Activated naive CD4-positive, alpha-beta T cell treated with anti-CD3 and anti-CD28 coated beads for 36 hours (primary cell): ENCODE measurements at places on chromosomes 16 and 17.

DNA sequence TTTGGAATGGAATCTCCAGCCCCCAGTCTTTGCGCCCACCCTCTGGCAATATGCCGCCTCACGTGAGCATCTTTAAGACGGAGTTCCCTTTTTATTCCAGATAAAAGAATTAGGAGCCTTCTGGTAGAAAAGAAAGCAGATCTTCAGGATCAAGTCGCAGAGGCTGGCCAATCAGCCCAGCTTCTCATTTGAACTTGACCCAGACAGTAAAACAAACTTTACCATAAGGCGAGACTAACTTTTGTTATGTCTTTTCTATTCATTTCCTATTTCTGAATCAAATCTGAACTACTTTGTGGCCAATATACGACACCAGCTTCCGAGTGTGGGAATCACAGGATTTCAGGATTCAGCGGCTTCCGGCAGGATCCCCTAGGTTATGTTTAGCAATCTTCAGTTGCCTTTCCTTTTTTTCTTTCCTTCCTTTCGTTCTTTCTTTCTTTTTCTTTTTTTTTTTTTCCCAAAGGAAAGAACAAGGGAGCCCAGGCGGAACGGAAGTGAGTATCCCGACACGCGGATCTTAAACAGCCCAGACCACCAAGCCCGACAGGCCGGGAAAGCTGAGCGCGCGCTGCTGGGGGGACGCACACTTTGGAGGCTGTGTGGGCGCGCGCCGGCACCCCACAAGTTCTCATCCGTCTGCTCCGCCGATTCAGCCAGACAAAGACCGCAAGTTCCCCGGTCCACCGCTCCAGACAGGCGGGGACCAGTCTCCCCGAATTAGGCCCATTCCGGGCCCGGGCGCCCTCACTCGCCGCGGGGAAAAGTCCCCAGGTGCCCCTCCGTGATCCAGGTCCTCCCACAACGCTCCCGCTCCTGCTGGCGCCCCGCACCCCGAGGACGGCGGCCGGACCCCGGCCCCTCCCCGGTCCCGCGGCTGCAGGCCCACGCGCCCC is 633 bp downstream of the TBC1D16 start:
- no peaks in the 10 kb centered on the region for H3K36me3 ChIP-seq
- peak overlapping the region; percentile 81 for H3K4me3 ChIP-seq
- DNase-seq, result peak; percentile 50
- H3K27ac ChIP-seq, result no peak overlapping the region
- peaks cover 9% of the 10 kb centered on the region for H3K4me1 ChIP-seq
- peaks cover 20% of the 10 kb centered on the region for H3K27me3 ChIP-seq

GRCh38 chr17:73293480-73293911 is 18.3 kb downstream of the CDC42EP4 start:
- no peak for DNase-seq
- H3K4me3 ChIP-seq, result no peak overlapping the region
- H3K36me3 ChIP-seq, result no peaks in the 10 kb centered on the region
- H3K27ac ChIP-seq, result no peak overlapping the region
- no peaks in the 10 kb centered on the region for H3K27me3 ChIP-seq

DNA sequence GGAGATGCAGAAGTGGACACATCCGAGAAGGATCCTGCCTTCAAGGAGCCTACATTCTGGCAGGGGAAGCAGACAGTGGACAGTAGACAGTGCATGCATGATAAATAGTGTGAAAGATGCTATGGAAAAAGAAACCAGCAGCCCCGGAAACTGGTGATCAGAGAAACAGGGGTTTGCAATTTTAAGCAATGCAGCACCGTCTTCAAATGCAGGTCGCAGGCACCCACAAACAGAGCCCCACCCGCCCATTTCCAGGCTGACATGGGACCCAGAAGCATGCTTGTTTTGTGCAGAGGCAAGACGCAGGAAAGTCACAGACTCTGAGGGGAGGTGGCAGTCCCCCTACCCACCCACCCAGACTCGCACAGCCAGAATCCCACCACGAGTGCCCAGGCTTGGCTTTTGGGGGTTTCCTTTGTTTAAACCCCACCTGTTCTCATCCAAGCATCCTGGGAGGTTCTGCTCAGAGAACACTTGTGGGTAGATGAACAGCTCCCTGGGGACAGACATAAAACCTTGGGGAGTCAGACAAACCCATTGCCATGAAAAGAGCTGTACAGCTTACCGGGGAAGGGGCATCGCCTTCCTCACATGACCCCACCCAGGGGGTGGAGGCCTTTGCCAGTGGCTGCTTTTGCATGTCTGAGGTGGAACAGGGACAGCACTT is 114.3 kb downstream of the MGAT5B start:
- no peaks in the 10 kb centered on the region for H3K36me3 ChIP-seq
- H3K4me1 ChIP-seq, result peaks cover 19% of the 10 kb centered on the region

DNA sequence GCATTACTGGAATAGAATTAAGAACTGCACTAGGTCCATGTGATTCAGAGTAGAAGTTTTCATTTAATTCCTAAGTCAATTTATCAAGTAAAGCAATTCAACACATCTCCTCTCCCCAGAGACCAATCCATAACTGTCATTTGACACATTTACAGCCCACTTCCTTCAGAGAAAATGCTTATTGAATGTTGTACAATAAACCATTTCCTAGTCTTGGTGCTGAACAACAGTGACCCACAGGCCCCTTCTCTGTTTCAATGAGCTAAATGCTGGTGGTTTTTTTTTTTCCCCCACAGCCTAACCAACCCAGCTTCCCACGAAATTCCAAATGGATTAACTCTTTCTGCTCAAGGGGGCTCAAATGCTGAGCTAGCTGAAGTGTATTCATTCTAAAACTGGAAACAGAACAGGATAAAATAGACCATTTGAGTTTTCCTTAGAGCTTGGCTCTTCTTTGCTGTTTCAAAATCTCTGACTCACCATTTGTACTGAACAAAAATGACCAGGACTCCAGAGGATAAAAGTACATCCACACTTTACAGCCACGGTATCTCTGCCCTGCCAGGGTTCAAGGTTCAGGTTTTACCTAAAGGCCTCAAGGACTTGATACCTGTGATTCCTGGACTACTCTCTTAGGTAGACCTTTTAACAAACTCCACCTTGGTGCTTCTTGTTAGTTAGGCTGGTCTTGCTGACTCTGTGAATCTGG is 62.3 kb downstream of the TMEM100 start:
- H3K4me3 ChIP-seq, result no peak overlapping the region
- no peak overlapping the region for H3K27ac ChIP-seq
- no peaks in the 10 kb centered on the region for H3K36me3 ChIP-seq
- DNase-seq, result no peak
- peaks cover 14% of the 10 kb centered on the region for H3K27me3 ChIP-seq
- no peaks in the 10 kb centered on the region for H3K4me1 ChIP-seq

DNA sequence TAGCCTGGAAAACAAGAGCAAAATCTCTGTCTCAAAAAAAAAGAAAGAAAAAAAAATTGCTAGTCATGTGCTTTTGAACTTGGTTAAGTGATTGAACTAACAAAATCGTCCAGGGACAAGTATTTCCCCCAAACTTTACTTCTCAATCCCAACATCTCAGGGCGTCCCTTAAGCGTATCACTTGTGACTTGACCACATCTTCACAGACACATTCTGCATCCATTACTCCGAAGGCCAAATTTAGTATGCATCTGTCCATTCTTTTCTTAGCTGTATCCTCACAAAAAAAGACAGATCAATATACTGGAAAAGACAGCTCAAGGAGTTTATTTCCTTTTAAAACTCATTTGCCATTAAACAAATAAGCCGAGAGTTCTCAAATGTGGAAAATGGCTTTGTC is 5.9 kb upstream of the JPT1 start:
- H3K27me3 ChIP-seq, result no peaks in the 10 kb centered on the region
- peaks cover 8% of the 10 kb centered on the region for H3K4me1 ChIP-seq
- H3K36me3 ChIP-seq, result peaks cover 2% of the 10 kb centered on the region
- no peak overlapping the region for H3K27ac ChIP-seq

DNA sequence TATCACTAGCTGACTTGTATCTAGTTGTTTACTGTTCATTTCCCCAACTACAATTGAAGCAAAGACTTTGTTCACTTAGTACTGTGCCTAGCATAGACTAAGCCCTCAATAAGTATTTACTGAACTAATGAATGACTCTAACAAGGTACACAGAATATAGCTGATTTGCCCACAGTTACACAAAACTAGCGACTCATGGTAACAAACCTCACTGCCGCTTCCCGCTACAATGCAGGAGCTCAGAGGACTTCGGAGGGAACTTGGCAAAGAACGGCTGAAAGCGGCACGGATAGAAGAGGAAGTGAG is 524 bp downstream of the EFTUD2 start:
- H3K4me1 ChIP-seq, result peaks cover 25% of the 10 kb centered on the region
- H3K4me3 ChIP-seq, result peak overlapping the region; percentile 90
- peak overlapping the region; percentile 97 for H3K27ac ChIP-seq
- H3K36me3 ChIP-seq, result peaks cover 17% of the 10 kb centered on the region

DNA sequence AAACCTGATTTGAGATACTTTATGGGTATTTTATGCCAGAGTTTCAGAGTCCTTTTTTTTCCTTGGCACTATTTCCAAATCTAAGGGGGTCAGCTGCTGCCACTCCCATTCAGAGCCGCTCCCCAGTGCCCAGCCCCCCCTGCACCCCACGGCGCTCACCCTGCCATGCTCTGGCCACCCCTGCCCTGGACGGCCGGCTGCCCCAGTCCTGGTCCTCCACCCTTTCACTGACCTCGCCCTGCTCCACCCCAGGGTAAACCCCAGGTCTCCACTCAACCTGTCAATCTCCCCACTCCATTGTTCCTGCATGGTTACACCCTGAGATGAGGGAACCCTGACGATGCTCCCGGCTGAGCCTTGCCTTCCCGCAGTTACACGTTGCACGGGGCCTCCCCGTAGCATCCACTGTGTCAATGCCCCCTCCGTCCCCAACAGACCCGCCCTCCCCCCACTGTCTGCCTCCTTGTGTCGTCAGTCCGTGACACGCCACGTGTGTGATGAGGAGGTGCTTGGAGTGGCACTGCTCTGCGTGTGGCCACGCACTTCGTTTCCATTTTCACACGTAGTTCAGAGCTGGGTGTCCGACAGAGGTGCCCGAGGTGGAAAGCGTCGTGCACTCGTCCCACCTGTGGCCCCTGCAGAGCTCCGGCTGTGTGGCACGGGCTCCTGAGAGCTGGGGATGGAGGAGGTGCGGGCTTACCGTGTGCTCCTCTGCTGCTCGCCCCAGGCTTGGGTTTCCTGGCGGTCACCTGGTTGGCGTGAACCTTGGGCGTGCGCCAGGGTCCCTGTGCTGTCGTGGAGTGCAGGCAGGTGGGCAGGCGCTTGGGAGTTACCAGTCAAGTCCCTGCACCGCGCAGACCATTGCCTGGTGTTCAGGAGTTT is 116.5 kb downstream of the BANP start:
- peaks cover 6% of the 10 kb centered on the region for H3K36me3 ChIP-seq
- no peak for DNase-seq
- no peak overlapping the region for H3K27ac ChIP-seq
- no peak overlapping the region for H3K4me3 ChIP-seq
- no peaks in the 10 kb centered on the region for H3K27me3 ChIP-seq

GRCh38 chr17:60269417-60269816 is 119.6 kb downstream of the CA4 start:
- H3K4me1 ChIP-seq, result no peaks in the 10 kb centered on the region
- no peak for DNase-seq
- H3K27me3 ChIP-seq, result no peaks in the 10 kb centered on the region
- H3K36me3 ChIP-seq, result peaks cover 4% of the 10 kb centered on the region
- H3K27ac ChIP-seq, result no peak overlapping the region

GRCh38 chr16:2090777-2091546 is 43.2 kb downstream of the TSC2 start:
- no peaks in the 10 kb centered on the region for H3K27me3 ChIP-seq
- H3K27ac ChIP-seq, result no peak overlapping the region
- peaks cover 5% of the 10 kb centered on the region for H3K36me3 ChIP-seq
- no peak overlapping the region for H3K4me3 ChIP-seq
- DNase-seq, result no peak

DNA sequence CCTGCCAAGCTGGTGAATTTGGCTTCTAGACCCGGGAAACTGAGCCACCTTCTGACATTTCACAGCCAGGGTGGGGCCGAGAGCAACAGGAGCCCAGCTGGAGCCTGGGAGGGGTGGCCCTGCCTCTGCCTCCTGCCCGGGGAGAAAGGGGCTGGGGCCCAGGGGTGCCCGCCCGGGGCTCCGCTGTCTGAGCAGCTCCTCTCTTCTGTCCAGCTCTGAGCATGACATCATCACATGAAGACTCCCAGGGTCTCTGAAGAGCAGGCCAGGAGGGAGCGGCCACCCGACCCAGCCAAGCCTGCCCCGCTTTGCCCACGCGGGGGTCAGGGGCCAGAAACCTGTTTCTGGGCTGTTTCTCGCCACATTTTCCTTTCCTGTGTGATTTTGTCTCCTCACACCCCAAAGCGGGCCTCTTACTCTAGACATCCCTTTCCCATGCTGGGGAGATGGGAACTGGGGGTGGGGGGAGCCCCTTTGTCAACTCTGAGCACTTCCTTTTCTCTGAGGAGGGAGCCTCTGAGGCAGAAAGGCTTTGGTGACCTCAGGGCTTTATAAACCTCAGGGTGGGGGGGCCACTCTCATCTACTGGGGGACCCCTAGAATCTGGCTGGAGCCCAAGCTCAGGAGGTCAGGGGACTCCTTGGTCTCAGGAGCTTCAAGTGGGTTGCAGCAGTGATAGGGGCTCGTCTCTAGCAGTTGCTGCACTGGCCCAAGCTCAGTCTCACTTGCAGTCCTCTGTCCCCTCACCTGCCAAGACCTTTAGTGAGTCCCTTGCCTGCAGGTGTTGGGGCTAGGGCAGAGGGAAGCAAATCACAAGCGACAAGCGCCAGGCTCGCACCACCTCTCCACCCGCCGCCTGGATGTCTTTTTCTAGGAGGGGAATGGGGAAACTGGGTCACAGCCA is 7.6 kb downstream of the UBALD2 start:
- no peaks in the 10 kb centered on the region for H3K27me3 ChIP-seq
- peak overlapping the region; percentile 91 for H3K27ac ChIP-seq
- peaks cover 36% of the 10 kb centered on the region for H3K36me3 ChIP-seq
- peaks cover 73% of the 10 kb centered on the region for H3K4me1 ChIP-seq

DNA sequence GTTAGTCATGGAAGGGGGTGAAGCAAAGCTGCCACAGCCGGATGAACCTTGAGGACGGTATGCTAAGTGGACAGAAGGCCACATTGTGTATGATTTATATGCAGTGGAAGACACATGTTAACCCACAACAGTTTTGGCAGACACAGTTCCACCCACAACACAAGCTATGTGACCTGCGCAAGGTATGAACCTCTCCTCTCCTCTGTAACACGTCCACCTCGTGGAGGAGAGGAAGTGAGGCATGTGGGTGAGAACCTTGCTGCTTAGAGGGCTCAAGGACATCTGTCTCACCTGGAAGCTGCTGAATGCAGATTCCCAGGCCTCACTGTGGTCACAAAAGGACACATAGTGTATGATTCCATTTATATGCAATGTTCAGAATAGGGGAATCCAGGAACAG is 136.1 kb upstream of the PLCG2 start:
- no peaks in the 10 kb centered on the region for H3K27me3 ChIP-seq
- peaks cover 2% of the 10 kb centered on the region for H3K4me1 ChIP-seq
- H3K27ac ChIP-seq, result no peak overlapping the region
- H3K36me3 ChIP-seq, result no peaks in the 10 kb centered on the region
- no peak for DNase-seq

DNA sequence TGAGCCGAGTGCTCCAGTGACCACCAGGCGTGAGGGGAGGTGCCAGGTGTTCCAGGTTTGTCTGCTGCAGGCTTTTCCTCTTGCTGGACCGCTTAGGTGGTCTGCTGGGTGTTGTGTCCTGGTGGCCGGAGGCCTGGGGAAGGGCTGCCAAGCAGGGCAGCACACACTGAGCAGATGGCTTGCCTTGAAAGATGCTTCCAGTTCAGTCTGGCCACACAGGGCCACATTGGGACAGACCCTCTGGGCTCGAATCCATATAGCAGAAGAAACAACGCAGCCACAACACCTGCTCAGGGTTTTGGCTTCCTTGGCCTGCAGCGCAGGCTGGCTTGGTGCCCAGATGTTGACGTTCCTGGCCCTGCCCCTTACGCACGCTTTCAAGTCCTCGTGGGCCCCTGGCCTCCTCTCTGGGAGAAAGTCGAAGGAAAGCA is 24.8 kb downstream of the GINS2 start:
- no peaks in the 10 kb centered on the region for H3K4me1 ChIP-seq
- H3K36me3 ChIP-seq, result peaks cover 13% of the 10 kb centered on the region
- H3K4me3 ChIP-seq, result no peak overlapping the region
- no peak for DNase-seq
- H3K27ac ChIP-seq, result no peak overlapping the region
